ENCODE measurements at places on chromosomes 2 and 18.

GRCh38 chr2:221286406-221286805 lies 285.7 kb downstream of the EPHA4 start:
- no peak for DNase-seq

GRCh38 chr2:11408959-11409571 lies 56.9 kb downstream of the E2F6 start:
- DNase-seq = no peak

DNA sequence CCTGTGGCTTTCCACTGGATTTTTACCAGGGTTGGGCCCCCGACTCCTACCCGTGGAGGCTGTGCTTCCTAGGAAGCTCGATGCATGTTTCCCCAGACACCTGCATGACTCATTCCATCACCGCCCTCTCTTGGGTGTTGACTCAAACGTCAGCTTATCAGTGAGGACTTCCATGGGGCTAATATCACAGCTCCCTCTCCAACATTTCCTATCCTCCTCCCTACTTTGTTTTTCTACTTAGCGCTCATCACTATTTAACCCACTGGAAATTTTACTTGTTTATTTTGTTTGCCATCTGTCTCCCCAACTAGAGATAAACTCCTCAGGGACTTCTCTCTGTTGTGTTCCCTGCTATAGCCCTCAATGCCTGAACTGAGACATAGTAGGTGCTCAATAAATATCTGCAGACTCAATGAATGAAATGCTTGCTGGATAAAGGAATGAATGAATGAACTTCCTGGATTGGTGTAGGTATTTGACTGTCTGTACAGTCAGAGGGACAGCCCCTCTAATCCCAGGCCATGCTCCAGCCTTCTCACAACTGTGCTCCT lies 89.7 kb upstream of the MSH2 start:
- DNase-seq = no peak

DNA sequence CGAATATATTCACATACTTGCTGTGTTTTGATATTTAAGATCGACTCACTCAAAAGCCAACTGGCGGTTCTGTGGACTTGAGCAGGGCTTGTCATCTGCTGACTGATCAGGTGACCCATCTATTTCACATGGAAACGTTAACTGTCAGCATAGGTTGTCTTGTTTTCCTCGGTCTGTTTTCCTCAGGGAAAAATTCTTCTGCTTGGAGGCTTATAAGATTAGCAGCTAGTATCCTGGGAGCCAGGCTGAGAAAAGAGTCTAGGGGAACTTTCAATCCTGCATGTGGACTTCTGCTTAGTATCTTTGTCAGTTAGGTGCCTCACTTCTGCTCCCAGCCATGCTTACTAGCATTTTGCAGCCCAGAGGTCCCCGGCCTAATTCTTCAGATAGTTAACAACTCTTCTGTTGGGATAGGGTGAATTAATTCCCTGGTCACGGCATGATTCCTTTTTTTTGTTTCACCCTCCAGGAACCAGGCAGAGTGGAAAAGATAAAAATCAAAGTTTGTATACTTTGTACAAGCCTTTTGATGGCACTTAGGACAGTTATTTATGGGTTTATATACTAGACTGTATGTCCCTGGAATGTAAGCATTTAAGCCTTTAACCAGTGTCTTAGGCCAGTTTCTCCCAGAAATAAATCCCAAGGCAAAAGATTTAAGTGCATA lies 226.0 kb downstream of the GULP1 start:
- DNase-seq = no peak

GRCh38 chr18:12595571-12596255 lies 62.2 kb downstream of the SPIRE1 start:
- no peak for DNase-seq

GRCh38 chr2:106020821-106021661 lies 173.1 kb downstream of the UXS1 start:
- no peak for DNase-seq

All from forelimb muscle (tissue), 1 donor.